ENCODE measurements at places on chromosomes 1 and 21.

DNA sequence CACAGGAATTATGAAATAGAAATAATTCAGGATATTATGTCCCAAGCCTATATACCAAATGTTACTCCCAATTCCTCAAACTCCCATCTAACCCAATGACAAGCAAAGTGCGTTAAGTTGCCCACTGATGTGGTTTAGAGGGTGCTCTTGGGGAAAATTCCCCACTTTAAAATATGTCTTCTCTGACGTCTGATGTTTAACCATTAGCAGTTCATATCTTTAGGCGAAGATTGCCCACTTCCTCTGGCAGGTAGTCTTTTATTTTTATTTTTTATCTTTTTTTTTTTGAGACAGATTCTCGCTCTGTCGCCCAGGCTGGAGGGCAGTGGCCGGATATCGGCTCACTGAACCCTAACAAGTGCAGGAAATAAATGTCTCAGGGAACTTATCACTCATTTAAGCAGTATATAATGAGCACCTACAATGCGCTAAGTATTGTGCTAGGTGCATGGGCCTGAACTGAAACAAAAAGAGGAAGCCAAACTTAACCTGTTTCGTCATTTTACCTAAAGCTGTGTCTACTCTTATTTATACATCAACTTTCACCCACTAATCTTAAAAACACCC, 1.3 kb upstream of the LYST start:
- no peak for DNase-seq

GRCh38 chr1:200146100-200146499, 118.6 kb downstream of the NR5A2 start:
- no peak for DNase-seq

GRCh38 chr1:154198756-154199562, 7.1 kb upstream of the TPM3 start:
- DNase-seq, result peak; percentile 75

DNA sequence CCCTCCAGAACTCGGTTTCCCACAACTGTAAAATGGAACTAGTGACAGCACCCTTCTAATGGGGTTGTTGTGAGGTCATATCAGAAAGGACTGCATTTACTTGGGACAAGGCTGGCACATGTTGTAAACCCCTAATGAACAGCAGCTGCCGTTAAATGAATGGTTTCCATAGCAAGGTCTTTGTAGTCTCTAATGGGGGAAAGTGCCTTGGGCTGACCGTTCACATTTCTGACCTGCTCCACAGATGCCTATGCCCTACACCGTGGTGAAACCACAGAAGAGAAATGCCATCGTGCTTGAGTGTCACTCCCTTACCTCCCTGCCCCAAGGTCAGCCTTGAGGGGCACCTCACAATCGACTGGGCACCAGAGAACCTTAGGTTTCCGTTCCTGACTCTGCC, 143.1 kb downstream of the ZSCAN20 start:
- DNase-seq, result no peak

GRCh38 chr1:204176049-204176448, 9.9 kb upstream of the REN start:
- no peak for DNase-seq

GRCh38 chr1:160161965-160162705, 10.7 kb downstream of the ATP1A4 start:
- no peak for DNase-seq
